CD8-positive, alpha-beta memory T cell (primary cell): ENCODE measurements at places on chromosomes 2 and 18. TPM values are rescaled to one million over a fixed set of nuclear protein-coding genes. Genes with fewer than 3 reads are reported as not detected.

TSPYL6 gene
- polyA plus RNA-seq, result not detected

CDK15 gene
- polyA plus RNA-seq, result not detected

FKBP7 gene
- polyA plus RNA-seq, result 3.8 TPM

PXDN gene
- 3.3 TPM for polyA plus RNA-seq

INPP5D gene
- 146 TPM for polyA plus RNA-seq

LIPG gene
- polyA plus RNA-seq, result not detected

ANO7 gene
- polyA plus RNA-seq, result not detected

CHRNA1 gene
- 0.43 TPM for polyA plus RNA-seq

GBX2 gene
- not detected for polyA plus RNA-seq

REG3G gene
- not detected for polyA plus RNA-seq

DPP10 gene
- polyA plus RNA-seq, result not detected

POTEI gene
- not detected for polyA plus RNA-seq

IL1R1 gene
- polyA plus RNA-seq, result 0.30 TPM

CYTIP gene
- polyA plus RNA-seq, result 144 TPM

HAUS1 gene
- 43.2 TPM for polyA plus RNA-seq
